D341Med (cell line): ENCODE measurements at places on chromosomes 6 and 20.

GRCh38 chr20:38962928-38963401 is 821 bp downstream of the DHX35 start:
- no peak for DNase-seq

GRCh38 chr6:67219346-67219745 is 1415.7 kb upstream of the ADGRB3 start:
- DNase-seq: no peak

DNA sequence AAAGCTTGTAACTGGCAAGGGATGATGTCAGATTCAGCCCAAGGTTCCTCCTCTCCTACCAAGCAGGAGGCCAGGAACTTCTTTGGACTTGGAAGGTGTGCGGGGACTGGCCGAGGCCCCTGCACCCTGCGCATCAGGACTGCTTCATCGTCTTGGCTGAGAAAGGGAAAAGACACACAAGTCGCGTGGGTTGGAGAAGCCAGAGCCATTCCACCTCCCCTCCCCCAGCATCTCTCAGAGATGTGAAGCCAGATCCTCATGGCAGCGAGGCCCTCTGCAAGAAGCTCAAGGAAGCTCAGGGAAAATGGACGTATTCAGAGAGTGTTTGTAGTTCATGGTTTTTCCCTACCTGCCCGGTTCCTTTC is 14.4 kb downstream of the TNFAIP3 start:
- DNase-seq: no peak

GRCh38 chr6:6711832-6712448 is 123.4 kb downstream of the LY86 start:
- DNase-seq: no peak

DNA sequence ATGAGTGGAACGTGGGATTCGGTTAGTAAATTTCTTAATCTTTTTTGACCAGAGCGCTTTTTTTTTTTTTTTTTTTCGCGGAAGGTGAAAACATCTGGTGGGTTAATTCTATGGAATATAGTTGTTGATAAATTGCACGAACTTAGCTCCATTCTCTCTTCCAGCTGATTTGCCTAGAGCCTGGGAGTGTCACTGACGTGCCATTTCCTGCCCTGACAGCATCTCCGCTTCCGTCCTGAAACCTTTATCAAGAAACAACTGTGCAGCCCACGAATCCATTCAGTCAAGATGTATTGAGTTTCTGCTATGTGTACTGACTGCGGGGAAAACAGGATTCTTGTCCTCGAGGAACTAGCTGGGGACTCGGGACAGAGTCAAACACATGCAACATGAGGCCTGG is 59.5 kb upstream of the TGM3 start:
- DNase-seq: no peak

GRCh38 chr6:56744528-56744927 is 101.8 kb upstream of the DST start:
- no peak for DNase-seq

DNA sequence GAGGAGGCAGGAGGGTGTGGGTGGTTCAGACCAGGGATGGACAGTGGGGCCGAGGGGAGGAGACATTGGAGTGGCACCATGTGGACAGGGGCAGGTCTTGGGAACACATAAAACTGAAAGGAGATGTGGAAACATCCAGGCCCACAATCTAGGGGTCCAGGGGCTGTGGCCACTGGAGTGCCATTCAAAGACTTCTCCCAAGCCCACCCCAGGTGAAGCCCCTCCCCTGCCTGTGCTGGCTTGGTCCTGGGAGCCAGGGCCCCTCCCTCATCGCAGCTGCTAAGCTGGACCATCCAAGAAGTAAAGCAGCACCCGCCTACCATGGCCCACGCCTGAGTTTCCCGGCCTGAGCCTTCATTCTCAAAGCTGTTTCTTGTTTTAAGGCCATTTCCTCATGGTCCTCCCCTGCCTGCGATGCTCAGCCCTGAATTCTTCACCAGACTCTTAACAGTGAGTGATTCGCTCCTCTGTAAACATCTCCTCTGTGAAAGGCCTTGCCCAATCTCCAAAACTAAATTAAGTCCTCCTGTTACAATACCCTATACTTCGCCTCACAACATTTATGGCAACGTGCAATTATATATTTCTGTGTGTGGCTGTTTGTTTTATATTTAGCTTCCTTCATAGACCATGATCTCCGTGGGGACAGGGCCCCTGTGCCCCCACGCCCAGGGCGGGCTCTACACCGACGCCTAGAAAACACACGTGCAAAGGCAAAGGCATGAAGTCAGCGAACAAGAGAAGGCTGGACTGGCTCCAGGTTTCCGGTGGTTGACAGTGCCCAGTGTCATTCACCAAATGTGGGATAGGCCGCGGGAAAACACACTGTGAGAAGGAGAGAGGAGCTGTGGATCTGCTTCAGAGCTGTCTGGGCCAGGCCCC is 267.8 kb downstream of the ERMARD start:
- no peak for DNase-seq
